Endodermal cell (in vitro differentiated cells): ENCODE measurements at places on chromosomes 5 and 9. TPM values are rescaled to one million over a fixed set of nuclear protein-coding genes. Genes with fewer than 3 reads are reported as not detected.

The INSL6 gene
- total RNA-seq, result not detected in 3 replicates

The EIF4E1B gene
- total RNA-seq, result 1.1 and 1.4 TPM in 2 replicates

GRCh38 chr5:60699288-60699608, 718 bp downstream of the DEPDC1B start:
- no peak for DNase-seq

- no peak for DNase-seq
Observed at GRCh38 chr9:93089024-93089423, 7.0 kb upstream of the CARD19 start.

DNA sequence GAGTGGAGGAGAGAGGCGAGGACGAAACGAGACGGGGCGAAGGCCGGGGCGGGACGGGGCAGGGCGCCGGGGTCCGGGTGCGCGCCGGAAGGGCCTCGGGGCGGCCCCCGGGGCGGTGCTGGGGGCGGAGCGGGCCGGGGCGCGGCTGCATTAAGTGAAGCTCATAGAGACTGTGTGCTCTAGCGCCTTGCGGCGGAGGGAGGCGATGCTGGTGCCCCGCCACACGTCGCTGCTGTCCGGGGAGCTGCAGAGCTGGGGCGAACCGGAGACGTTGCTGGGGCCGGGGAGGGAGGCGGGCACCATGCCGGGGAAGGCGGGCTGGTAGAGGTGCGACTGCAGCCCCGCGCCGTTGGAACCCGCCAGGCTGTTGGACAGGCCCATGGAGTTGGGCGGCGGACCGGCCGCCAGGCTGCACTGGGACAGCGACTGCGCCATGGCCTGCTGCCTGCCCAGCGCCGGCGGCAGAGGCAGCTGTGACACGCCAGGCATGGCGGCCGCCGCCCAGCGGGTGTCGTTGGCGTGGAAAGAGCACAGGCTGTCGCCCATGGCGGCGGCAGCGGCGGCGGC, 8.3 kb downstream of the OTP start:
- DNase-seq, result peak; percentile 90
